ENCODE measurements at places on chromosomes 5 and 9.
A peak's percentile ranks its signal among the peaks of the same experiment; 100 is the strongest.

DNA sequence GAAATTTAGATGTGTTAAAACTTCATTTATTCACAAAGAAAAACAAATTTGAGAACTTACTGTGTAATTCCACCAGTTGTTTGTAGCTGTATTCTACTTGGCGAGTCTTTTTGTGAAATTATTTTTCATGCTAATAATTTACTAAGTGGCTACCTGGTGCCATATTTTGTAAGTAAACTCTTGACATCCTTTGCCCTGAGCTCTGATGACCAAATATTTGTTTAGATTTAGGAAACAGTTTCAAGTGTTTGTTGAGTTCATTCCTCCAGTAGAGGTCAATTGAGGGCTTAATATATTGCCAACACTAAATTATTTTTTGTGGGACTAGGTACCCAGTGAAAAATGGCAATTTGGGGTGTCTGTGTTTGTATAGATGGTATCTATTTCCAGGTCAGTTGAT lies 3.7 kb downstream of the CNTLN start:
- no peak for DNase-seq

- DNase-seq: no peak
These were observed 255.3 kb upstream of the SMARCA2 start for GRCh38 chr9:1759771-1760300.

DNA sequence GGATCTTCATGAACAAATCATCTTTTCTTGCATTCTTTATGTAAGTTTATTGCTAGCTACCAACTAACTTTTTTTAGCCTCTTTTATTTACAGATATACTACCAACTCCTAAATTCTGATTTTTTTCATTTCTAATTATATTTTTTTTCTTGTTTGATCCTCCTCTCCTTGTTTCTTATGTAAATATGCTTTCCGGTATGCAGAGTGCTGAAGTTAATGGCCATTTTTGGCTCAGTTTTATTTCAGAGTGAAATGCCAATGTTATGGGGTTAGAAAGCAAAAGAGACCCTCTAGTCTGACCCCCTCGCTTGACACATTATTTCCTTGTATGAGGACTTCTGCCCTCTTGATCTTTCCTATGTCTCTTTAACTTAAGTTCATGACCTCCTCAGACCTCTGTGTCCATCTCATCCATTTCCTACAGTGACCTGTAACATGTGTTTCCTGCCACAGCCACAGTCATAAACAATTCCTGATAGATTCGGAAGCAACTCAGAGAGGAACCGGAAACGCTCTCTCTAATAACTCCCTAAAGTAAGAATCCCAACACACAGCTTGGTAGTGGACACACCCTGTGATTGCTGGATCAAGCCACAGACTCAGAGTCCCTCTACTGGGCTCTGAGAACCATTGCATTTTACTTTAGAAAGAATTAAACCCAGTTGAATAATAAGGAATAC lies 42.9 kb upstream of the AFAP1L1 start:
- DNase-seq: no peak

DNA sequence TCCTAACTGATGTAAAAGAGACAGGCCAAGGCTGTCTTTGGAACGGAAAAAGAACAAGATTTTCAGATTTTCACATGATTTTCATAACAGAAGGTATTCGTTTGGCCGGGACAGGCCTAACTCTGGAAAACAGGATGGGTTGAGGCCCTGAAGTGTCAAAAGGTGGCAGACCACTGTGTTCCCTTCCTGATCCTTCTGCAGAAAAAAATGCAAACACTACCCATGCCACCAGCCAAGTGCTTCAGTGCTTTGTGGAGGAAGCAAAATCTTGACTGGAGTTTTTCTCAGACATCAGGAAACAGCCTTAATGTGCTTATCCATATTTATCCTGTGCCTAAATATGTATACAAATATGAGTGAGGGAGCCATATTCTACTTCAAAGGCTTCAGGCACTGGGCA lies 113.5 kb upstream of the IL6ST start:
- no peak for DNase-seq

DNA sequence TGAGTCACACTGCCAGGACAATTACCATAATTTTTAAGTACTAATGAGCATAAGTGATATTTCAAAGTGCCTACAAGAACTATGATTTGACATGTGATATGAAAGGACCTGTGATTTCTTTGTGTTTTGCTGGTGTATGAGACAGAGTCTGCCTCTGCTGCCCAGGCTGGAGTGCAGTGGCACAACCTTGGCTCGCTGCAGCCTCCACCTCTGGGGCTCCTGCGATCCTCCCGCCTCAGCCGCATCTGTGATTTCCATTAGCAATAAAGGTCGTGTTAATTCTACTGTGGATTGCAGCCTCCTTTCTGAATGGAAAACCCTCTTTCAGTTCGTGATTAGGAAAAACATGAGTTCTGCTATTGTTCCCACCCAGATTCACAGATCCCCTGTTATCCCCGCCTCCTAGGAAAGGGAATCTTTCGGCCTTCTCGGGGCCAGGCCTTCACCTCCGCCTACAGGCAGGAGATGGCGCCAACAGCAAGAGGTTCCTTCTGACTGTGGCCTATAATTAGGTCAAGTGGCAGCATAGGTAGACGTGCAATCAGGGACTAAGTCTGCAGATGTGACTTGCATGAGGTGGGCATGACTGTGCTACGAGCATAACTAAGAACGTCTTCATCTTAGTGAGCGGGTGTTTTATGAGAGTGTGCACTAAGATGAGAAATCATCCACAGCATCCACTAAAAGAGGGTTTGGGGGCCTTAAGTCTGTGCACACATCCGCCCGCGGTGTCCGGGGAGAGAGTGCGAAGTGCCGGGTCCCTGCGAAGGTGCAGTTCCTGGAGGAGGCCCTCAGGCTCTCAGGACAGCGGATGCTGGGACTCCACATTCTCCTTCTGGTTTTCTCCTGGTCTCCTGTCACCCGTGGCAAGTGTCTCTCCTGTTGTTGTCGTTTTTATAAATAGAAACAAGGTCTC lies 23.1 kb downstream of the TRIM7 start:
- DNase-seq: peak; percentile 78

GRCh38 chr5:88093765-88094164 lies 174.9 kb downstream of the TMEM161B start:
- DNase-seq: no peak

DNA sequence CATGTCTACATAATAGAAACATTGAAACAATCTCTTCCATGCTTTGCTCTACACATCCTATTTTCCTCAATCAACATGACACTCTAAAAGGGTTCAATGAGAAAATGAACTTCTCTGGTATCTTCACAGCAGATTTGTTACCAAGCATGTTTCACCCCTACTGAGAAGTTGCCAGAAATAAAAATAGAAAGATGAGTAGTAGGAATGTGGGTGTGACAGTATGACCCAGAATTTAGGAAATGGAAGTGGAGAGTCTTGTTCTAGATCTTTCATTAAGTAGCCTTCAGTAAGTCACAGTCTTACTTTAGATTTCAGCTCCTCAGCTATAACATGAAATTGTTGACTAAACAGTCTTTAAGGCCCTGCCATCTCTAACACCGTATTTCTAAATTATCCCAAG lies 581.8 kb downstream of the EFNA5 start:
- no peak for DNase-seq

DNA sequence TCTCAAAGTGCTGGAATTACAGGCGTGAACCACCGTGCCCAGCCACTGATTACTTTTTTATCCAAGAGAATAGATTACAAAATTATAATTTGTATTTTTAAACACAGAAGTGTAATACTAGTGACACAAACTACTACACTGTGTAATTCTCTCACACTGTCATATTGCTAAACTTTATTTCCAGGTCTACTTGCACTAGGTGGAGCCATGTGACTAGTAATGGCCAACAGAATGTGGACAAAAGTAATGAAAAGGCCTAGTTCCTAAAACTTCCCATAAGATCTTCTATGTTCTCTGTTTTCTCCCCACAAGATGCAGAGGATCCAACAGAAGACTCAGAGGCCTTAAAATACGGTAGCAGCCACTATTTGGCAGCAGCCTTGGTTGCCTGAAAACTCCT lies 27.3 kb downstream of the NADK2 start:
- DNase-seq: no peak

- no peak for DNase-seq
These were observed 153.8 kb upstream of the RASA1 start for GRCh38 chr5:87113861-87114260.
